ENCODE measurements at places on chromosomes 1 and 21.

DNA sequence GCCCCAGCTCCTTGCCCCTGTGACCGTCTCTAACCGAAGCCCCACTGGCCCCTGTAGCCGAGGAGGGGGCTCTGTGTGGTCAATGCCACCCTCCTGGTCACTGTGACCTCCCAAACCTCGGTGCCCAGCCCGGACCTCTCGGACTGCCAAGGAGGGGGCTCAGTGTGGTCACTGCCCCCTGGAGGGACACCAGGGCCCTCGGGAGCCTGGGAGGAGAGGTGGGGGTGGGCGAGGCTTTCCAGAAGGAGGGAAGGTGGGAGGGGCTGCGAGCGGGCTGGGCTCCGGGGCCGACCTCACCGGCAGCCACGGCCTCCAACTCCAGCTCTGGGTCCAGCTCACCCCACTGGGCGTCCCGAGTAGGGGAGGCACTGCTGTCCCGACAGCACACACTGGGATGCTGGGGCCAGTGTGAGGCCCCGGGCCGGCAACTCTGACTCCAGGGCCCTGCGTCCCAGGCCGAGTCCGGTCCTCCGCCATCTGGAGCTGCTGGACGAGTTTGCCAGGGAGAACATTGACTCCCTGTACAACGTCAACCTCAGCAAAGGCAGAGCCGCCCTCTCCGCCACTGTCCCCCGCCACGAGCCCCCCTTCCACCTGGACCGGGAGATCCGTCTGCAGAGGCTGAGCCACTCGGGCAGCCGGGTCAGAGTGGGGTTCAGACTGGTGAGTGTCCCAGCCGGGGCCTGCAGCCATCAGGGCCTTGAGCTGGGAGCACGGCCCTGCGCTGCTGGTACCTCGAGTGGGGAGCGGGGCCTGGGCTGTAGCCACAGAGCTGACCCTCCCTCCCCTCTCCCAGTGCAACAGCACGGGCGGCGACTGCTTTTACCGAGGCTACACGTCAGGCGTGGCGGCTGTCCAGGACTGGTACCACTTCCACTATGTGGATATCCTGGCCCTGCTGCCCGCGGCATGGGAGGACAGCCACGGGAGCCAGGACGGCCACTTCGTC, 6.4 kb downstream of the SCNN1D start:
- DNase-seq, result no peak

DNA sequence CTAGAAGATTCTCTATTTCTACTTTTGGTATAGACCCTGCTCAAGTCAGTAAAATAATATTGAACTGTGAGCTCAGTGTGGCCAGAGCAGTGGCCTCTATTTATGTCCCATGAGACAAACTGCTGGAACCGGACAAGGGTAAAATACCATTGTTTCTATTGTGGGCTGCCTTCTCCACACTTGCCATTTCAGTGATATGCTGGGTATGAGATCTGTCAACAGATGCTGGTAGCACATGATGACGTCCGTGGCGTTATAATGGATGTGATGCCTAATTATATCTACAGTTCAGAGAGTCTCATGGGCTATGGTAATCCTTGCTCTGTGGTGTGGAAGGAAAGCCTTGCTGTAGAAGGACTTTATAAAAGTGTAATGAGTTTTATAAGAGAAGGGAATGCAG, 2.4 kb downstream of the ACTN2 start:
- DNase-seq, result no peak

GRCh38 chr1:47187926-47188250, 1.9 kb downstream of the PDZK1IP1 start:
- DNase-seq, result no peak

DNA sequence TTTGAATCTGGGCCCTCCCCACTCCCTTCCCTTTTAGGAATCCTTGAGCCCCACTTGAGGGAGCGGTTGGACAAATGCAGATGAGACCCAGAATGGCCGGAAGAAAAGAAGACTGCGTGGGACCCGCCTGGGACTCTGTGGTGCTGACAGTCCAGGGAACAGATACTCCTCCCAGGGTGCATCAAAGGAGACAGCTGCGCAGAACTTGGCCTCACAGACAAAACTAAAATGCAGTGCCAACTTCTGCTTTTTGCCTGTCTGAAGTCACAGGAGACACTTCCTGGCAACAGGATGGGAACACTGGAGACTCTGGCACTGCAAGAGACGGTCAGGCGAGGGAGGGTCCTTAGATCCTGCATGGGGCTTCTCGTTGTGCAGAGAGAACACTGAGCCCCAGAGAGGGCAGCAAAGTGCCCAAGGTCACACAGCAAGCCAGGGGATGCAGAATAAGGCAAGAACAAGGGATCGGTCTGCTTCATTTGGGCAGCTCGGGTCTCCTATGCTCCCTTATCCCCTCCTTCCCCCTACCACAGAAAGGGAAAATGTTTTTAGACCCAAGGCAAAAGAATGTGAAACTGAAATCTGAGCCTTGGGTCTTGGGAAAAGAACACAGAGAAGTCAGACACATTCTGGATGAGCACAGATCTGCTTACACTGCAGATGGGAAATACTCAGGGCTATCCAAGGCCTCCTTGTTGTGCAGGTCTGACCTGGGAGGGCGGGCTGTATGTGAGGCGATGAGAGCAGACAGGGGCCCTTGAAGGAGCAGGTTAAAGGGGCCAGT, 182.4 kb downstream of the TRABD2B start:
- DNase-seq, result no peak

DNA sequence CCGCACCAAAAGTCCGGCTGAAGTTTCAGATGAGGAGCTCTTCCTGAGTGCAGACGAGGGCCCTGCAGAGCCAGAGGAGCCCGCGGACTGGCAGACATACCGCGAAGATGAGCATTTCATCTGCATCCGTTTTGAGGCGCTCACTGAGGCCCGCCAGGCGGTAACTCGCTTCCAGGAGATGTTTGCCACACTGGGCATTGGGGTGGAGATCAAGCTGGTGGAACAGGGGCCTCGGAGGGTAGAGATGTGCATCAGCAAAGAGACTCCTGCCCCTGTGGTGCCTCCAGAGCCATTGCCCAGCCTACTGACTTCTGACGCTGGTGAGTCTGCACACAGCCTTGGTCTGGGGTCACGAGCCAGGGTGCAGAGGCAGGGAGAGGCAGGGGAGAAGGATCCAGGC, 84.7 kb downstream of the TRIM11 start:
- no peak for DNase-seq

- DNase-seq, result no peak
Measured at GRCh38 chr1:59316497-59317128, 19.7 kb downstream of the FGGY start.

- DNase-seq, result no peak
Measured at GRCh38 chr21:38223893-38224540, 32.8 kb upstream of the KCNJ15 start.

DNA sequence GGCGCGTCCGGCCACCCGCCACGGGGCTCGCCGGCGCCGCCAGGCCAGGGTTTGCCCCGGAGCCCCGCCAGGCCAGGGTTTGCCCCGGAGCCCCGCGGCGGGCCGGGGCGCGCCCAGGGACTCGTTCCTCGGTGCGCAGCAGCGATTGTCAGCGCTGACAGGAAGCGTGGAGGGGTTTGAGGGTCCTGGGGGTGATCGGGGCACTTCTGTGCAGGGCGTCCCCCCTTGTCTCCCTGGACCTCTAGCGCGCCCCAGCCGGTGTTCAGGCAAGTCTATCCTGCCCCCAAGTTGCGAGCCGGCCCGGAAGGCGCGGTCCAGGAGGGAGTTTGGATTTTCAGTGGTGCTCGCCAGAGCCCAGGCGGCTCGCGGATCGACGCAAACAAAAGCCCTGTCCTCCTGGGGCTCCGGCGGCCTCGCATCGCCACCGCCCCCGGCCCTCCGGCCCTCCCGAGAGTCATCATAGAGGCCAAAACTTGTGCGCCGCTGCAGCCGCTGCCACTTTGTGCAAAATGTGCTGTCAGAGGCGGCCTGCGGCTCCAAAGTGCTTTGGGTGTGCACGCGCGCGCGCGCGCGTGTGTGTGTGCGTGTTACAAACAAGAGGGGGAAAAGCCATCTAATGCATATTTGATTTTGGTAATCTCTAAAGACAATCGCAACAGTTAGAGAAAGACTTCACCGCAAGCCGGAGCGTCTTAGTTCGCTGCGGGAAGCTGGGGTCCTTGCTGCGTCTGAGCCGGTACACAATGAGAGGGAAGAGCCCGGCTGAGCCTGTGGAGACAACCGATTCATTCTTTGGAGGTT, 1.0 kb downstream of the ROR1 start:
- DNase-seq, result peak; percentile 53
